Foreskin keratinocyte (primary cell): ENCODE measurements at places on chromosomes 7 and 10.

- peak; percentile 80 for DNase-seq
Measured at GRCh38 chr7:33040803-33041516, 21.6 kb downstream of the NT5C3A start.

- peak; percentile 92 for DNase-seq
Measured at GRCh38 chr7:27134392-27134791, 3.8 kb upstream of the HOXA4 start.

GRCh38 chr7:12570168-12570533, 369 bp upstream of the SCIN start:
- DNase-seq = peak; percentile 60

- no peak for DNase-seq
Measured at GRCh38 chr10:99329554-99330346, 594 bp downstream of the CNNM1 start.
